ENCODE measurements at places on chromosomes 7 and 10. TPM values are rescaled to one million over a fixed set of nuclear protein-coding genes. Genes with fewer than 3 reads are reported as not detected.

Gene PLEKHS1
- total RNA-seq, result 0.07 TPM

Gene CPEB3
- 0.33 TPM for total RNA-seq

Gene MMP21
- total RNA-seq, result 0.05 TPM

Gene FGFR2
- total RNA-seq, result 0.43 TPM

Gene LYZL1
- not detected for total RNA-seq

Gene AKR1C2
- 3,638 TPM for total RNA-seq

Gene TRIM4
- 26.5 TPM for total RNA-seq

Gene PRRT4
- 0.26 TPM for total RNA-seq

Gene FAM25C
- 0.98 TPM for total RNA-seq

Gene SUN3
- 0.09 TPM for total RNA-seq

Gene AFAP1L2
- 23.5 TPM for total RNA-seq

Gene PIP
- 0.64 TPM for total RNA-seq

Gene SEMA4G
- 8.4 TPM for total RNA-seq

Gene GPR26
- not detected for total RNA-seq

Gene AMPH
- total RNA-seq, result 0.12 TPM

Gene NXPH1
- not detected for total RNA-seq

Gene TMEM176A
- total RNA-seq, result not detected

Gene CLRN3
- not detected for total RNA-seq

Gene LRRTM3
- not detected for total RNA-seq

Gene SPAG6
- not detected for total RNA-seq

Gene PON1
- total RNA-seq, result 1.3 TPM

Gene CARD11
- total RNA-seq, result 2.5 TPM

Gene ARHGAP12
- 18.1 TPM for total RNA-seq

Gene NODAL
- total RNA-seq, result not detected

Gene TMEM229A
- not detected for total RNA-seq

Gene PRKCQ
- total RNA-seq, result 4.3 TPM

Gene RSBN1L
- 8.2 TPM for total RNA-seq

Gene TEX47
- total RNA-seq, result not detected

Gene TUBAL3
- total RNA-seq, result 0.21 TPM

Gene XRCC2
- 4.8 TPM for total RNA-seq

Gene PAPOLB
- total RNA-seq, result not detected

Gene BMI1
- 36.0 TPM for total RNA-seq

Measured in A549 treated with Hydrocortisone at 1 μM for 4 hours (cell line).